ENCODE measurements at places on chromosomes 3 and 15.

GRCh38 chr3:59608356-59608755 is 558.5 kb upstream of the CFAP20DC start:
- DNase-seq = no peak

DNA sequence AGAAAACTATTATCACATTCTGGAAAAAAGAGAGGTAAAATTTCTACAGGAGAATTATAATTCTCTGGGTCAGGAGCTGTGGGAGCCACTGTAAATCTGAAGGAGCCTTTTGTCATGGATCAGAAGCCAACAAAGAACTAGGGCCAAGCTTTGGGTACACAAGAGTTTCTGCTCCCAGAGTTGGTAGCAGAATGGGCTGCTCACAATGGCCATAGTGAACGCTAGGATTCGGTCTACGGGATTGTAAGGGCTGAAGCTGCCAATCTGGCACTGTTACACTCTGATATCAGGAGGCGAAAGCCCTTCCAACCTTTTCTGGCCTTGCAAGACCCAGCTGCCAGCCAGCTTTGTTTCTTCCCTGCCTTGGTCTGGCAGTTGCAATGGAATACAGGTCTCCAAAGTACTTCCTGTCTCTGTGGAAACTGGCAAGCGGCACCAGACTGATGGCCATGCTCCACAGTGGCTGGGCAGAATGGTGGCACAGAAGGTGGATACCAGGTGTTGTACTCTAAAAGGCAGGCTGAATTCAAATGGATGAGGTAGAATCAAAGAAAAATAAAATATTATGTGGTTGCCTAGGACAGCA is 831.7 kb downstream of the CADM2 start:
- DNase-seq = no peak

DNA sequence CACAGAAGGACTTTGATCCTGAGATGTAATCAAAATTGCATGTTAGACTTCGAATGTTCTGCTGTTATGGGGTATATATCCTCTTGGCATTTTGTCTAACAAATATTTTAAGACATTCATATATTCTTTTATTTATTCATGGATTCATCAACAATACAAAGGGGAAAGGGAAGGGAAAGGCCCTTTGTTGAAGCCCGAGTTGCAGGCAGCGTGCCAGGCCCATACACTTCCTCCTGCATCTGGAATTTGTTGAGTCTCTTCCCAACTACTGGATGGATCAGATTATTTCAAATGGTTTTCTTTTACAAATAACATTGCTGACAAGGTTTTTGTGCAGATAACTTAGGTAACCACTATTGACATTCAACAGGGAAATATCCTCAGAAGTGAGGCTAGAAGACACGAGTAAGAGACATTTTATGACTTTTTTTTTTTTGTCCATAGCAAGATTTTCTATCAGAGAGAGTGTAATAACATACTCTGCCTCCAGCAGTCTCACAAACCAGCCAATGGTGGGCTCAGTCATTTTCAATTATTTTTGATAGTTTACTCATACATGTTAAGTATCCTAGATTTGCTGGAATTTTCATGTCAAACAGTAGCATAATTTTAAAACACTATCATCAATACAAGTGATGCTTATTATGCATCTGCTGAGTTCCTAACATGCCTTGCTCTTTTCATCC is 94.3 kb downstream of the RPL39L start:
- no peak for DNase-seq

GRCh38 chr3:98906230-98906629 is 4.7 kb upstream of the DCBLD2 start:
- DNase-seq = no peak

DNA sequence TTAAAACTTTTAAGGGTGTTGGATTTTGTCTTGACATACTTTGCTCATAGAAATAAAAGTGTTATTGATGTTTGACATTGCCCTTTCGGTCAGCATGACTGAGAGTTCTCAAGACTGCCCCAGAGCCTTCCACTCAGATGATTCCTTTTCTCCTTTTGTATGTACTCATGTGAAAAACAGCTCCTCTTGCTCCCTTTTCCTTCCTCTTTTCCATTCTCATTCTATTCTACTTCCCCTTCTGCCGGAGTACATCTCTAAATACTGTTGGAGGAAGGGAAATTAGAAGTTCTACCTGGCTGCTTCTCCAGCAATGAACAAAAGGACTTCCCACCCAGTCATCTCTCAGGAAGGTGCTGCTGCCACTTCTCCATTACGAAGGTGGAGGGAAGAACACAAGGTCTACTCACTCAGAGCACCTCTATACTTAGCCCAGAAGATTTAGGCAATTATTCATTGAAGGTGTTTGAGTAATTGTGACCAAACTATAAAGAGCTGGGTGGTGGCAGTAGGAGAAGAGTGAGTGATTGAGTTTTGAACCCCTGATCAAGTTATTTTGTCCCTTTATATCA is 163.8 kb upstream of the MBNL1 start:
- no peak for DNase-seq

GRCh38 chr15:75107516-75107907 is 84.1 kb downstream of the PPCDC start:
- DNase-seq = no peak

GRCh38 chr15:89436560-89437311 is 59.6 kb downstream of the RHCG start:
- DNase-seq = no peak

DNA sequence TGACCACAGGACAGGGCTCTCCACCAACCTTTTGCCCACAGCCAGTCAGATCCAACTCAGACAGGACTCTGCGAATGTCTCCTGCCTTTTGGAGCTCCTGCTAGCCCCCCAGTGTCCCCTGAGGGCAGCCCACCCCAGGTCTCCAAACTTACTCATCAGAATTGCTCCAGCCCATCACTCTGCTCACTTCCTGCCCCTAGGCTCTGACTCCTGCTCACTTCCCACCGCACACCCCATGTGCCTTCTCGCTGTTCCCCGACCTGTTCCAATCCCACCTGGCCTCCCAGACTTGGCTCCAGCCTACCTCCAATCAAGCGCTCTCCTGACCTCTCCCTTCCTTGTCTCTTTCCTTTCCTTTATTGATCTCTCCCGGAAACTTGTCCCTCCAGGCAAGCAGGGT is 5.9 kb upstream of the STRA6 start:
- DNase-seq = no peak

DNA sequence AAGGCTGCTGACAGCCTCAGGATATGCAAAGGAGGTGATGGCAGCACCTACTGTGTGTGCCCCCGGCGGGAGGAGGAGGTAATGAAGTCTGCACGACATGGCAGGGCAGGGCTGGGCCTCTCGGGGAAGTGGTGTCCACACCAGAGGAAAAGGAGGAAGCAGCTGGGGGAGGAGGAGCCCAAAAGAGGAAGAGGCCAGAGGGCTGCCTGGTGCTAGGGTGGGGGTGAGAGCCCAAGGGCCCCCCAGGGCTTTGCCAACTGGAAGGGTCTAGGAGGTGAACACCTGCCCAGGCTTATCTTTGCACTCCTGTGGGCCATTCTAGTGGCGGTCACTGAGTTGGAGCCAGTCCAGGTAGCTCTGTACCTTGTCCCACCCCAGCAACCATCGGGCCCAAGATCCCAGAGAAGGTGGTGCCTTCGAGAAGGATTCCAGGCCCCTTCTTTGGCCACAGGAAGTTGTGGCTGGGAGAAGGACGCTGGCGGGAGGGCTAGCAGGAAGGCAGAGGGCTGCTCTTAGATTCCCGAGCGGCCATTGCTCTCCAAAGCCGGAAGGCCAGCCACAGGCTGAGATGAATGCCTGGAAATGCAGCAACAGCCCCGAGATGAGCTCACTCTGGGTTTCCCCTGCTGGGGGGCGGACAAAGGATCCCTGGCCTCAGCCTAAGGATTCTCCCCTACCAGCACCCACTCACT is 7.0 kb downstream of the GNAI2 start:
- DNase-seq = no peak

DNA sequence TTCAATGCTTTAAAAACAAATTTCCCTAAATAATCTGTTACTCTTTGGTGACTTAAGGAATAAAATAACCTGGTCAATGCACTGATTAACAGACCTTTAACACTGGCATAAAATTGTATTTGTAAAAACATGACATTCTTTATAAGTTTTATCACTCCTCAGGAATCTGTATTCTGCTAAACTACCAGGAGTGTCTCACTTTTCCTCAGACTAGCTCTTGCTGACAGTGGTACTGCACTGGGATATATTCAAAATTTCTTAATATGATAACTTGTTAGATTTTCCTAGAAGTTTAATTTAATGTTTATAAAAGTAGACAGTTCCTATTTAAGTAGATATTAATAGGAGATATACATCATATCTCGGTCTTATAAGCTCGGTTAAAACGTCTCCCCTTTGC is 363.4 kb upstream of the ARHGEF26 start:
- no peak for DNase-seq

DNA sequence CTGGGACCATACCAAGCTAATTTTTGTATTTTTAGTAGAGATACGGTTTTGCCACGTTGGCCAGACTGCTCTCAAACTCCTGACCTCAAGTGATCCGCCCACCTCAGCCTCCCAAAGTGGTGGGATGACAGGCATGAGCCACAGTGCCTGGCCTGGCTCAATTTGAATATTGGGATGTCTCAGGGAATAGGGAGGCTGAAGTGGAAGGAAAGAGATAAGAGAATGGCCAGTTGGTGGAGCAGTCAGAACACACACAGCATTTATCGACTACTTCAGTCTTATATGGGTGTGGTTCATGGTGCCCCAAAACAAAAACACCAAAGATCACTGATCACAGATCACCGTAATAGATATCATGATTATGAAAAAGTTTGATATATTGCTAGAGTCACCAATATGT is 144.4 kb downstream of the GMNC start:
- no peak for DNase-seq

DNA sequence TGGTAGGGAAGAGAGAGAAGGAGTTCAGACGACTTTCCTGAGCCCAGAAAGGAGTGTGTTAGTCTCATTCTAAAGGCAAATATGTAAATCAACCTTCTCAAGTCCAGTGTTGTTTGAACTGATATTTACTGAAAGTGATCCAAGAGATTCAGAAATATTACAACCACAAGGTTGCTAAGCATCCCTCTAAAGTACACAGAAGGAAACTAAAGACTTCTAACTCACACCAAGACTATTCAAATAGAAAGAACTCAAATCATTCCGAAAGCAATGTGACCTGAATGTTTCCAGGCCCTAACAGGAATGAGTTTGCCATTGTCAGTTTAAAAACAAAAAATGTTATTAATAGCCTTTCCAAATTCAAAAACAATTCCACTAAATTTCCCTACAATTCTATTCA is 56.9 kb upstream of the VGLL3 start:
- no peak for DNase-seq

DNA sequence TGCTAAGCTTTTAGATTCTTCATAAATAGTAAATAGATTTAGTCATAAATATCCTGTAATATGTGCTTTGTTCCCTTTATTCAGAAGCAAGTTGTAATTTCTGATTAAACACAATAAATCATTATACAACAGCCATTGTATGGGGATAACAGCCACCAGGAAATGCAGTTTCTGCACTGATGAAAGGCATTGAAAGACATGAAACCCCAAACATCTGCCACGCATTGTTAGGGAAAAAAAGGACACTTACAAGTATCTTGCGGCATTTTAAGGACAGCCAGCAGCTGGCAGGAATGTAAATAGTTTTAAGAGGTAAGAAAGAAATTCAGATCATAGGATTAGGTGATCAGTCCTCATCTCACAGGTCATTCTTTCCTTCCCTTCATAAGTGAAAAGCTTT is 801.1 kb upstream of the LMCD1 start:
- DNase-seq = no peak
